ENCODE measurements at places on chromosomes 4 and X.
A peak's percentile ranks its signal among the peaks of the same experiment; 100 is the strongest.

DNA sequence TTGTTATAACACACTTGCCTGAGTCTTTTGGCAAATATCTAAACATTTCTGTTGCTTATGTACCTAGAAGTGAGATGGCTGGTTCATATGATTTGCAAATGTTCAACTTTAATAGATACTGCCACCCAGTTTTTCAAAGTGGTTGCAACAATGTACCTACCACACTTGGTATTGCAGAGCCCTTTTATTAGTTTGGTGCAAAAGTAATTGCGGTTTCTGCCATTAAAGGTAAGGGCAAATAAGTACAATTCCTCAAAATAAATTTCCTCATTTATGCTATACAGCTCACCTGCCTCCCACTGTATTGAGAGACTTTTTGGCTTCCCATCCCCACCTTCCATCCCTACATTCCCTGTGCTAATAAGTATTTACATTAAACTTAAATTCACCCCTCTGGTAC is 47.7 kb upstream of the COL25A1 start:
- DNase-seq = no peak

- DNase-seq = no peak
These were observed 41.5 kb downstream of the QRFPR start for GRCh38 chr4:121339307-121339706.

- no peak for DNase-seq
These were observed 127.6 kb downstream of the EIF4E start for GRCh38 chr4:98801259-98801725.

DNA sequence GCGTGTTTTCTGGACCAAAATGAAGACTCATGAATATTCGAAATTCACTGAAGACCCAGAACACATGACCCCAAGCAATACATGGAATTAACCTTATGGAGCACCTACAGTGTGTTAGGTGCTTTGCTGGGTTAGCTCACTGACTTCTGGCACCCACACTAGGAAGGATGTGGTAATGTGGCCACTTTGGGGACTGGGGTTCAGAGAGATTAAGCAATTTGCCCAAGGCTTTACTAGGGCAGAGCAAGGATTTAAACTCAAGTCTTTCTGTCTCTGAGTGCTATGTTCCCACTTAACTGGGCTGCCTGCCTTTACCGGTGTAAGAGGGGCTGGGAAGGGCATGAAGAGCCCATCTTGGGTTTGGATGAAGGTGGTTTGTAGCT is 162.0 kb upstream of the ATP6AP2 start:
- DNase-seq = peak; percentile 57

DNA sequence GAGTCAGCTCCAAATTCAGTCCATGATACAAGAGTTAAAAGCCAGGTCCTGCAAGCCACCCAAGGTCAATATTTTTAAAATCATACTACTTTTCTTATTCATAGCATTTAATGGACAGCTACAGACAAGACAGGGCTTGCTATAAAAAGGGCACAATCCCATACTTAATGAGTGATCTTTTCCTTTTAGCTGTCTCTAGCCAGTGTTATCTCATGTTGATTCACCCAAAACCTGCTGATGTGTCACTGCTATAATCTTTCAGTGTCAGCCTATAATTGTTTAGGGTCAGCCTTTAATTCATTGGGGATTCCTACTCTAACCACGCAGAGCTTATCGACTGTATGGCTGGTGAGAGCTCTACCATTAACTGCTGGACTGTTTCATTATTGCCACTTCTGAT is 51.2 kb upstream of the HCCS start:
- DNase-seq = no peak

DNA sequence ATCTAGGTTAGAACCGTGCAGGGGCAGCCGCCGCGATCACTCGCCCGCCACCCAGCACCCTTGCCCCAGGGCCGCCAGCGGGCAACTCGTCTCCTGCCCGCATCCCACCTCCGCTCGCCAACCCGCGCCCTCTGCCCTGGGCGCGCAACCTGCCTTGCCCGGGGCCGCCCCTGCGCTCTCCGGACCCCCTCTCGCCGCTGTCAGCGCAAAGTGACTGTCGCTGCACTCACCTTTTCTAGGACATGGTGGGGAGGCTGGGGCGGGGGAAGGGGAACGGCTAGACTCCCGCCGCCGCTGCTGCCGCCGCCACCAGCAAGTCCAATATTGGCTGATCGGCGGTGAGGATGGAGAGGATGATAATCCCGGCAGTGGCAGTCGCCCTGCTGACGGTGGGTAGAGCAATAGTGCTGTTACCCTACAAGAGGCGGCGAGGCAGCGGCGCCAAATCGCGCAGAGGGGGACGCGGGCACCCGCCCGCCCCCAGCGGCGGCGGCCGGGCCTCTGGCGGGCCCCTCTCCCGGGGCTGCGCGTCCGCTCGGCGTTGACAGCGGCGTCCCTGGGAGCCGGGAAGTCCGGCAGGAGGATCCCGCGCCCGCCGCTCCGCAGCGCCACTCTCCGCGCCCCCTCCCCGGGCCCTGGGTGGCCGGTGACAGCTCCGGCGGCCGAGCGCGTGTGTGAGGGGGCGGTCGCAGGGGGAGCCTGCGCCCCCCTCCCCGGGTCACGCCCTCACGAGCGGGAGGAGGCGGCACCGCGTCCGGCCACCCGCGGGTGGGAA is 2.3 kb upstream of the NR3C2 start:
- DNase-seq = peak; percentile 30

- no peak for DNase-seq
These were observed 79.2 kb upstream of the NALF2 start for GRCh38 chrX:69424910-69425309.

DNA sequence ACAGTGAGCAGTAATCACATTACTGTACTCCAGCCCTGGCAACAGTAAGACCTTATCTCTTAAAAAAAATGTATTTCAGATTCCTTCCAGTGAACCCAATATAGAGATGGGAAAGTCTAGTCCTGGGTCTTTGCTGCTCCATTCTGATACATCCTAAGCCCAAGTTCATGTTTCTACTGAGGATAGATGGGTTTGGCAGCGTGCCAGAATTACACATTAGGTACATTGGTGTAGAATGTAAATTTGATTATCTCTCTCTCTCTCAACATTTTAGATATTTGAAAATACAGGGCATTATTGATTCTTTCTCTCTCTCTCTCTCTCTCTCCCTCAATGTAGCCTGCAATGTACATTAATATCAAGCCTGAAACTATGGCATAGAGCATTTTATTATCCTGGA is 43.5 kb upstream of the ZNF330 start:
- DNase-seq = no peak

- DNase-seq = no peak
These were observed 6.2 kb downstream of the GAK start for GRCh38 chr4:925771-926500.

DNA sequence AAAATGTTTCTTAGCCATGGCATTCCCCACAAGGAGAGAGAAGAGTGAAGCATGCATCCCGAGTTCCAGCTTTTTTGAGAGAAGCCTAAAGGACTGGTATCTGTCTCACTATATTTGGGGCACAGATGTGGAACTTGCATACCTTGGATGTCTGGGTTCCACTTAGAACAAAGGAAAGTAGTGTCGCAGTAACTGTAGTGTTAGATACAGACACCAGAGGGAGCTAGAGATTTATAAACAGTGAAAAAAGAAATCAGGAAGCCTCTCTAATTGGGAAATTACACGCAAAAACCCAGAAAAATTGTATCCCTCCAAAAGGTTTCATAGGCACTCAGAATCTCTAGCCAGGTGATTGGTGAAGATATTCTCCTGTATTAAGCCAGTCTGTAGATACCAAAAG is 34.4 kb downstream of the AGTR2 start:
- no peak for DNase-seq

- no peak for DNase-seq
These were observed 49.2 kb downstream of the DDX53 start for GRCh38 chrX:23048806-23049573.

- no peak for DNase-seq
These were observed 374.3 kb downstream of the IQCM start for GRCh38 chr4:149441338-149441737.

DNA sequence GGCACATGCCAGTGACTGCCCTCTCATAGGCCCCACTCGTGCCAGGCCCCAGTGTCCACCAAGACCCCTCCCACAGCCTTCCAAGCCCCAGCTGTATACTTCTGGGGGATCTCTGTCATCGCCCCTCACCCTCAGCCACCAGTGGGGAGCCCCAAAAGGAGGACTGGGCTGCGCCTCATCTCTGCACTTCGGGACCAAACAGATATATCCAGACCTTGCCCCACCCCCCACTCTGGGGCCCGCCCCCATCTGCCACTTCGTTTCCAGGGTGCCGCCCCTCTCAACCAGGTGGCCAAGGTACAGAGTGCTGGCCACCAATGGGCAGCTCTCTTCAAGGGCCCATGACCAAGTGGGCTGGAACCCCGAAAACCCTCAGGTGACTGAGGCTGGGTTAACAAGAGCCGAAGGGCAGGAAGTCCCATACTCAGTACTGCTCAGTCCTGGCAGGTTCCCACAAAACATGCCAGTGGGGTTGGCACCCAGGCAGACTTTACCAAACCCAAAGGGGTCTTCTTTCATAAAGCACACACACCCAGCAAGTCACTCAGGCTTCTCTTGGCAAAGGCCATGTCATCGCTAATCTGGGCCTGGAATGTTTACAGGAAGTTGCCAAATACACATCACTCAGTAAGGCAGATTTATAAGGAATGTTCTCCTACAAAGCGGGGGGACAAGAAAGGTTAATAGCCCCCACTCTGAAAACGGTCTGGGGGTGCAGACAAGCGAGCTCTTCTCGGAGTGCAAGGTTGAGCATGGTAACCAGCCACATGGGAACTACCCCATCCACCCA is 4.4 kb downstream of the ZFYVE28 start:
- DNase-seq = peak; percentile 40

Data from activated CD4-positive, alpha-beta T cell treated with anti-CD3 and anti-CD28 coated beads, Interleukin-2, amount 10 ng/mL, durations not matched to agents 7 days and 5 days (primary cell).